ENCODE measurements at places on chromosomes 7 and 10.
A peak's percentile ranks its signal among the peaks of the same experiment; 100 is the strongest.

DNA sequence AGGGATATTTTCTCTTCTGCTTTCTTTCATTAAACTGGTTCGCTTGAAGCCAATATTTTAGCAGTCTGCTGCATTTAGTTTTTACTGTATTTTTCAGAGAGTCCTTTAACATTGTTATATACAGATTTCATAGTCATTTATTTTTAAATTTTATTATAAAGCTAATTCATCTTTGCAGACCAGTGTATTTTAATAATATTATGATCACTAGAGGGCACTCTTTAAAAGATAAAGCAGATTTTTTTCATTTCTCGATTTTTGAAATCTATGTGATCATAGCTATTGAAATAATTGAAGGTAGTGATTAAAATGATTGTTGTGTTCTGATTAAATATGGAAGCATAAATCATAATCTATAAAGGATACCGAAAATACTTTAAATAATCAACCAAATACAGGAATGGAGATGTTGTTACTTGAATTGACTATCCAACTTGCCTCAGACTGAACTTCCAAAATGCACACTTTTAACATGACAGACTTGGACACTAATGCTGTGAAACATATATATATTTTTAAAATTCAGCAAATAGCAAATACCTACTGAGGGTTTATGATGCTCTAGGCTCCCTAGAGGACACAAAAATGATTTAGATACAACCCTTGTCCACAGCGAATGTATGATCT lies 35.2 kb downstream of the ST7 start:
- DNase-seq, result no peak

DNA sequence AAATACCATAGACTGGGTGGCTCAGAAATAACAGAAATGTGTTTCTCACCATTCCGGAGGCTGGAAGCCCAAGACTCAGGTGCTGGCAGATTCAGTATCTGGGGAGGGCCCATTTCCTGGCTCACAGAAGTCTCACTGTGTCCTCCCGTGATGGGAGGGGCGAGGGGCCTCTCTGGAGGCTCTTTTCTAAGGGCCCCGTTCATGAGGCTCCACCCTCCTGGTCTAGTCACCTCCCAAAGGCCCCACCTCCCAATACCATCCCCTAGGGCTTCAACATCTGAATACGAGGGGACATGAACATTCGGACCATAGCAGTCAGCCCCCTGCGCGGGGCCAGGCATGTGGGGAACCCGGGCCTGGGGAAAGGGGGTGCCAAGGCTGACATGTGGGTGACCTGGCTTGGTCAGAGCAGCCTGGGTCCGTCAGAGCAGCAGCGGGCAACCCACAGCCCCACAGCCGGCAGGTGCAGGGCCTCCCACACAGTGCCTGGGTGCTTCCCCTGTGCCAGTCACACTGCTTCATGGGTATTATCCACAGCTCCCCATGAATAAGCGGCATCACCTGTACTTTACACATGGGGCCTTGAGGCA lies 13.3 kb upstream of the CNPY1 start:
- no peak for DNase-seq

DNA sequence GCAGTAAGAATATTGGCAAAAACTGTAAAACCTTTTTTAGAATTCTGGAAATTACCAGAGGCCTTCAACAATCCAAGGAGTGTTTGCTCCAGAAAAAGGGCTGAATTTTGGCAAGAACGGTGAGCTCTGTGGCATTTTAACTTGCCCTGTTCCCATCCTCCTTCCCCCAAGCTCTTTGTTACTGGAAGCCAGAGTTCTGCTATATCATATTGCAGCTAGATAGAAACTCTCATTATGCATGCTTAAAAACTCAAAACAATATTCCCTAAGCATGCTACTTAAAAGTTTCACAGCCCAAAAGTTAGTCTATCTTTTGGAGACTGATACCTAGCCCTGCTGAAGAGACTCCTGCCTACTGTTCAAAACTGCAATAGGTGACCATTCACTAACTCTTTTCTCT lies 70.6 kb upstream of the GPR37 start:
- DNase-seq, result no peak

DNA sequence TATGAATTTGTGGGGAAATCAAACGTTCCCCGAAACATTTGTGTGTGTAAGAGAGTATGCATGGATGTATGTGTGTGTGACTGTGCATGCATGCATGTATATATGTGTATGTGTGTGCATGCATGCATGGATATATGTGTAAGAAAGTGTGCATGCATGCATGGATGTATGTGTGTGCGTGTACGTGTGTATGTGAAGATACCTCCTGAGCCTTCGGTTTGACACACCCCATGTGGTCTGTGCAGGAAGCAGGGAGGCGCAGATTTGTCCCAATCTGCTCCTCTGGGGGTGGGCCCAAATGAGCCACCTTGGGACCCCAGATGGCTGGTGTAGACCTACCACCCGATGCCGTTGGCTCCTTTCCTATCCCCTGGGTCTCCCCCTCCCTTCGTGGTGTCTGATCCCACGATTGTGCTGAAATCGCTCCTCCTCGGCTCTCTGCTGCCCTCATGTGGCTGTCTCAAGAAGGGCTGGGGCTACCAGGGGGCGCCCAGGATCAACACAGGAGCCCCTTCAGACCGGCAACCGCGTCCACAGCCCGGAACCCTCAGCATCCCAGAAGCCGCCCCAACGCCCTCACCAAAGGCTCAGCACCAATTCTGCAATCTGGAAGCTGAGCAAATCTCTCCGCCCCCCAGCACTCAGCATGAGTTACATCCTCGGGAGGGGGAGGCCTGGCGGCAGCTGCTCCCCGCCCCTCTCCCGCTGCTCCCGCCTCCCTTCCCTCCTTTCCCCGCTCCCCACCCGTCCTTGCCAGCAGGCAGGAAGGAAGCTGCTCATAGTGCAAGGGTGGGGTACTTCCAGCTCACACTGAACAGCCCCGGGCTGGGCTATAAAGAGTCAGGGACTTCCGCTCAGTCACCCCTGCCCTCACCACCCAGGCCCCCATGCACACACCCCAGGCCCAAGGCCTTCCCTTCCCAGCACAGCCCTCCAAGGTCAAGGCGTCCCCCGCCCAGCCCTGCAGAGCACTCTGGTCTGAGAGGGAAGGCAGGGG lies 2.3 kb upstream of the NOS3 start:
- DNase-seq, result peak; percentile 62

- no peak for DNase-seq
Observed at GRCh38 chr10:110811791-110812581, 59.7 kb upstream of the PDCD4 start.

DNA sequence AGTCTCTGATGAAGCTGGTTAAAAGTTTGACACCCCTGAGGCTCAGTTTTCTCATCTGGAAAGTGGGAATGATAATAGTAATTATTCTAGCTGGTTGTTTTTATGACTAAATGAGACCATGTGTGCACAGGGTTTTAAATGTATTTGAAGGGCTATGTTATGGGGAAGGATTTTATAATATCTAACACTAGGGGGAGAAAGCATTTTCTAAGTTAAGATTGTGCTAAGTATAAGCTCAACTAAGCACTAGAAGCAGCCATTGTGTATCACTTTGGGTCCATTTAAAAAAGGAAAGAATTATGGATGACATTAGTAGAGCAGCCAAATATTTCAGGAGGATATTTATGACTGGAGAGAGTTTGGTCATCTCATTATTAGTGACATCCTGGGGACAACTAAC lies 49.5 kb upstream of the CREB5 start:
- DNase-seq, result no peak

- no peak for DNase-seq
Observed at GRCh38 chr10:132404169-132404880, 7.3 kb downstream of the PWWP2B start.

DNA sequence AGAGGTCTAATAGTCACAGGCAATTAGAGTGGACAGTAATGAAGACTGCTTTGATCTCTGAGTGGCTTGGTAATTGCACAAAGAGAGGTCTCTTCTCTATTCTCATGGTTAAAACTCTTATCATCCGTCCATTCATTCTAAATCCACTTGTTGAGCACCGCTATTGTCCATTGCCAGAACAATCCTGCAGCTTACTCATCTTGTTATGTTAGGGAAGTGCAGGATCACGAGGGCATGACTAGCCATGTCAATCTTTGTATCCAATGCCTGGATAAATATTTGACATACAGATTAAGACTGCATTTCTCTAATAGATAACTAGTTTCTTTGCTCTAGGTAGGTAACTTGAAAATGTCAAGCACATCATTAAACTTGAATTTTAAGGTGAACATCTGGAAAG lies 14.9 kb downstream of the SFTPD start:
- DNase-seq, result no peak

GRCh38 chr7:122046402-122046801 lies 97.6 kb downstream of the AASS start:
- DNase-seq, result no peak

GRCh38 chr10:48418189-48418788 lies 111.8 kb downstream of the MAPK8 start:
- no peak for DNase-seq

DNA sequence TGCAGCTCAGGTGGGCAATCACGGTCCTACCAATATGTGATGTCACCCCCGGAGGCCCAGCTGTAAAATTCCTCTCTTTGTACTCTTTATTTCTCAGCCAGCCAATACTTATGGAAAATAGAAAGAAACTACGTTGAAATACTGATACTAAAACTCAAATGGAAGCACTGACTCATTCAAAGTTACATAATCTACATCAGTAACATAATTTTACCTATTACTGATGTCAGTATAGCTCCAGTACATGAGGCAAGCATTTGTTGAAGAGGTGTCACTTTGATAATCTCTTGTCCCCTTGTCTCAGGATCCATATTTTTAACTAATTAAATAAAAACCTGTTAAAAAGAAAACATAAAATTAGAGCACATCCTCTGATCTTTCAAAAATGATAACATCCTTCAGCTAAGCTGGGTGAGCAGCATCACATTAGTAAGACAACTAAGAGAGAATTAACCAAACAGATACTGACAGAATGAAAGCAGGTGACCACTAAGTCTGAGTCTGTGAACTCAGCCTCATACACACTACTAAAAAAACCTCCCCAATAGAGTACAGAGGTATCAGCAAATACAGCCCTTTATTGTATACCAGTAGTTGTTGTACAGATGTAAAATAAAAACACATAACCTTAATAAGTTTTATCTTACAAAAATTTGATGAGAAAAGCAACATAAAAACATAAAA lies 17.6 kb downstream of the SLC25A40 start:
- no peak for DNase-seq

DNA sequence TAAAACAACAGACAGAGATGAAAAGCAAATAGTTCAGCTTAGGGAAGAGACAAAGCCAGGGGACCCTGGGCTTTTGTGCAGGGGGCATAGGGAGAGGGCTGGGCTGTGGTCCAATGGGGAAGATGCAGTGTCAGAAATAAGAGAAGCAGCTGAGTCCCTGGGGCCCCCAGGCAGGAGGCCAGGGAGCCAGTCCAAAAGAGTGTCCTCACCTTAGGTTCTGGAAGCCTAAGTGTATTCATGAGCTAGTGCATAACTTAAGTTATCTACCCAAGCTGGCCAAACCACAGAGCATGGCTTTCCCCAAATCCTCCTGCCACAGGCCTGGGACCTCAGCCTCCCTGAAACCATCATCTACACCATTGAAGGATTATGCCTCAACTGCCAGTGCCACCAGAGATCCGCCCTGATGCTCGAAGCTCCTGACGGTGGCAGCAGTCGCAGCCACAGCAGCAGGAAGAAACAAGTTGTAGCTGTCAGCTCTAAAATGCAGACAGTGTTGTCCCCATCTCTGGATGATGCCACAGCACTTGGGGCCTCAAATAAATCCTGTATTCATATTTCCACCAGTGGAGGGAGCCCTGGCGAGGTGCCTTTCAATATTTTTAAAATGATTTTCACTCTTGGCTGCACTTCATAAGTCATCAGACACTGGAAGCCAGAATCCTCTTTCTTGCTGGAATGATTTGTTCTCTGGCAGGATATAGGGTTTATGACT lies 574.6 kb downstream of the GRID1 start:
- DNase-seq, result no peak

Data from NCI-H1930 (cell line).